Fibroblast of villous mesenchyme (primary cell): ENCODE measurements at places on chromosomes 13 and 19.

DNA sequence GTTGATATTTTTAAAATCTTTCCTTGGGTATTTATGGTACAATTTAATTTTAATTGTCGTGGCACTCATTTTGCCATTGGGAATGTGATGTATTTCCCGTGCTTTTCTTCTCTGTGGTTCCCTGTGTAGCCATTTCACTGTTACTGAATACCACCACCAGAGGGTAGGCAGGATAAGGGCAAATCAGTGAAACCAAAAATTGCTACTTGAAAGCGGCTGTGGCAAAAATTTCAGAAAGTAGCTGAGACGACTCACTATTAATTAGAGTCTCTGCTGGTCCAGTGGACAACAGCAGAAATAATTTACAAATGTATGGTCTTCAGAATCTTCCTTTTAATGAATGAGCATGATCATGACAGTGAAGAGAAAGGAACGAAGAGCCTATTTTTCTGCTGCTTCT lies 34.4 kb upstream of the MIR17HG start:
- peak; percentile 5 for DNase-seq

DNA sequence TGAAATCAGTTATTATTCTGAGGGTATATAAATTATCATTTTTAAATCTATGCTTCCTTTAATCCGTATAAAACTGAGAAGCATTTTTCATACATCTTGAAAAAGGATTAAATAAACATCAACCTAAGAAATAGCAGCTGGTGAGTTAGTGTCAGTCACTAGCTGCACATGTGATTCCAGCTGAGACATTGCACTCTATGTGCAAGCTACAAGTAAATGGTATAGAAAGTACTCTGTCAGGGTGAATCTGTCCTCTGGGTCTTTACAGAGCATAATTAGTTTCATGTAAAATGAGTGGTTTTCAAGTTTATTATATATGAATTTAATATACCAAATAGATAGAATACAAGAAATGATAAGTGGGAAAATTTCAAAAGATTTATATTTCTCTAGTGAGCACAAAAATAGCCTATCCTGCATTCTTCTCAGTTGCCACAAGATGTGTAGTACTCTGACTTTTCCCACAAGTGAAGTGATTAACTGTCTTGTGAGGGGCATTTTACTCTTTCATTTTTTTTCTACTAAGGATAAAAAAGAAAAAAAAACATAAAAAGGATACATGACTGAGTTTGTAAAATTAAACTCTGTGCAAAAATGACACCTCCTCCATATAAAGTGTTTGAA lies 1372.1 kb downstream of the PCDH9 start:
- DNase-seq: no peak

DNA sequence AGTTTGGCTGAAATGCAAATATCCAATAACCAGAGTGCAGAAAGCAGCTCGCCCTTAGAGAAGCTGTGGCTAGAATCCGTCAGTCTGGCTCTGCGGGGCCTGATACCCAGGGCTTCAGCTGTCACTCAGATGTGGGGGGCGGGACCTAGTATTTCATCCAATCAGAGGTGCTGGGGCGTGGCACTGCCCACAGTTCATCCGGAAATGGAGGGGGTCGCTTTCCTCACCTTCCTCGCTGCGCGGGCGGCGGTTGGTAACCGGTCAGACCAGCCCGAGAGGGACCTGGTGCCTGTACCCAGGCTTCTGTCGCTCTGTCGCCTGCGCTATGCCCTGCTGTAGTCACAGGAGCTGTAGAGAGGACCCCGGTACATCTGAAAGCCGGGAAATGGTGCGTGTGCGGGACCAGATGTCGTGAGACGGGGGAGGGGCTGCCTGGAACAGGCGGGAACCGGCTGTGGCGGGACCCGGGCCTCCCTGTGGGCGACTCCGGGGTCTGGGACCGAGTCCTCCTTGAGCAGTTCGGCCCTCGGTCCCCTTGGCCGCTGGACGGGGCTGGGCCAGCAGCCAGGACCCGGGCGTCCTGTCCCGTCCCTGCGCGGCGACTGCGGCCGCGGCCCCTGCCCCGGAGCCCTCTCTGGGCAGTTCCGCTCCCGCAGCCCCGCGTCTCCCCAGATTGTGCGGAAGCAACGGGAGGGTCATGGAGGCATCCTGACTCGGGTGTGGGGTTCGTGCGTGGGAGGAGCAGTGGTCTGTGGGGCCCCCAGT lies at the start of gene ZNF700:
ZNF700 (plus strand) TSS at position 222 of the 765 bp plus-strand sequence; CDS start at position 326, 104 bp downstream.
- DNase-seq: peak; percentile 90

DNA sequence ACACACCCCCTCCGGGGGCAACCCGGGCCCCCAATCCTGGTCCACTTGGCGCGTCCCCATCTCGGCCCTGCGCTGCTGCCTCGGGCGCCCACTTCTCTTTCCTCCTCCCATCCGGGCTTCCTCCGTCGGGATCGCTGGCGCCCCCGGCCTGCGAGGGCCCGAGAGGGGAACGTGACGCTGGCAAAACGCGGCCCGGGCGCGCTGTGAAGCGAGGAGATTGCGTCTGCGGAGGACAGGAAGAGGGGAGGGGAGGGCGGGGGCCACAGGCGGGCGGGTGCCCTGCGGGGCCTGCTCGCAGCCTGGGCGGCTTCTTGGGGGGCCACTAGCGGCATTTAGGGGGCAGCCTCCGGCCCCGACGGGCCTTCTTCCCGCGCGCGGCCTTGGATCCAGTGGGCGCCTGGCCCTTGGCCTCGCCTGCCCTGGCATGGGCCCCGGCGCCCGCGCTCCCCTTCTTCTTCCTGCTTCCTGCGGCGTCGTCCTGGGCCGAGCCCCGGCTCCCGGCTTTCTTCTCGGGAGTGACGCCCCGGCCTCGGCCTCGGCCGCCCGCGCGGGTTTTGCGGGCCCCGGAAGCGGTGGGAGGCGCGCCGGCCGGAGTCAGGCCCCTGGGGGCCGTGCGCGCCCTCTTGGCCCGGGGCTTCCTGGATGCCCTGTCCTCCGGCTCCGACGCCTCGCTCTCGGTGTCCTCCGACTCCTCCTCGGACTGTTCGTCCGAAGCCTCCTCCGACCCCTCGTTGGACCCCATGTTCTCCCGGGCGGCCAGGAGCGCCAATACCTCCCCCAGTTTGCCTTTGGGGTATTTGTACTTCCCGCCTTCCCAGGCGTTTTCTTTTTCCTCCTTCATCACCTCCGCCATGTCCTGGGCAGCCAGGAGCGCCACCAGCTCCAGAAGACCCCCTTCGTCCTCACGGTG lies 2.2 kb downstream of the PNMA8B start:
- no peak for DNase-seq

DNA sequence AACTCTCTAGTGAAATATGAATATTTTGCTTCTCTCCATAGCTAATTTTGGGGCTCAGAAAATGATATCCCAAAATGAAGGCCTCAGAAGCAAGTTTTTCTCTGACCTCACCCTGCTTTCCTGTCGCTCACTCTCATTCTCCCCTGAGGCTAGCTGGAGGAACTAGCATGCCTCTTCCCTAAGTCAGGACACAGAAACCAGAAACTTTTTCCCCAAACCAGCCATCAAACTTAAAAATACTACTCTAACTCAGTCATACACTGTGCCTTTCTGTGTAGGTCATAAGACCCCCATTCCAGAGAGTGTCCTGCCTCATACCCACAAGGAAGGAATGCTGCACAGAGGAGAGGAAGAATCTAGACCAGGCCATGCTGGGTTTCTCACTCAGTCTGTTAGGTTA lies 329.6 kb downstream of the PCDH20 start:
- no peak for DNase-seq

- no peak for DNase-seq
These were observed 258.2 kb upstream of the STARD13 start for GRCh38 chr13:33543631-33544265.

- DNase-seq: no peak
These were observed 6.8 kb downstream of the PCDH17 start for GRCh38 chr13:57638186-57638890.

- no peak for DNase-seq
These were observed 430 bp downstream of the MAP4K1 start for GRCh38 chr19:38617283-38617763.

- no peak for DNase-seq
These were observed 1.3 kb downstream of the OSCAR start for GRCh38 chr19:54099190-54099902.

DNA sequence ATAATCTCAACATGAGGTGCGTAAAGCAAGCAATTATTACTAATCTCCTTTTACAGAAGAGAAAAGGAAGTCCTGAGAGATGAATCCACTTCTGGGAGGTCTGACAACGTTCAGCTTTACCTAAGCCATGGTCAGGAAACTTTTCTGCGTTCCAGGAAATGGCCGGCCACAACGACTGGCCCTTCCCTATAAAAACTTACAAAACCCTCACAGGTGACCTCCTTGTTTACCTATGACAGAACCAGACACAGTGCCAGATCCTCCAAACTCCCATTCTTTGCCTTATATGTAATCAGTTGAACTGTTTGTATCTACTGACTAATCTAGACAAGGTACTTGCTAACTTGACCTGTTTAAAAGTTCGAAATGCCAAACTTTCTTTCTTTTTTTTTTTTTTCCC lies 351.7 kb upstream of the TMTC4 start:
- DNase-seq: no peak

DNA sequence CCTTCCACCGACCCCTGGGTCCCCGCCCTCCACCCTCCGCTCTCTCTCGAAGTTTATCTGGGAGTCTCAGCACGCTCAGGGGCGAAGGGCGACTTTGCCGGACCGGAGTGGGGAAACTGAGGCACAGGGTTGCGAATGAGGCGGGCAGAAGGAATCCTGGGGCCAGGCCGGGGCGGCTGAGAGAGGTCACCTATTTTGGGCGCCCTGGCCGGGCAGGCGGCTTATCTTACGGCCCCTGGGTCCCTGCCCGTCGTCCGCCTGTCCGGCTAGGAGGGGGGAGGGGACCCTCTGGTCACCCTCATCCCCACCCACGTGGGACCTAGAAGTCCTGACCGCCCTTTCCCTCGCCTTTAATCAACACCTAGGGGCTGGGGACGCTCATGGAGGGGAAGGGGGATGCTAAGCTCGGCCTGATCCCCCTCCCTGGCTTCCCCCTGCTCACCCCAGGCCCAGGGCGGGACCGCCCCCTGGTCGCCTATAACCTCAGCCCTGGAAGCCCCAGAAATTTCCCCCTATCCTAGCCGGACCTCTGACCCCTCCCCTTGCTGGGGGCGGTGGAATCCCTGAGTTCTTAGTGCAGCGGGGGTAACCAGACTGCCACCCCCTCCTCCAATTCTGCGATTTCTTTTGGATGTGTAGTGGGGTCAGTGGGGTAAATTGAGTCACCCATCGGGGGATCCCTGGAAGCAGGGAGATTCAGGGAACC lies 556 bp downstream of the TRIP10 start:
- DNase-seq: no peak

- peak; percentile 84 for DNase-seq
These were observed 48.7 kb downstream of the LYL1 start for GRCh38 chr19:13053761-13054625.

- DNase-seq: peak; percentile 29
These were observed 3.1 kb upstream of the ZNF471 start for GRCh38 chr19:56504581-56504980.

DNA sequence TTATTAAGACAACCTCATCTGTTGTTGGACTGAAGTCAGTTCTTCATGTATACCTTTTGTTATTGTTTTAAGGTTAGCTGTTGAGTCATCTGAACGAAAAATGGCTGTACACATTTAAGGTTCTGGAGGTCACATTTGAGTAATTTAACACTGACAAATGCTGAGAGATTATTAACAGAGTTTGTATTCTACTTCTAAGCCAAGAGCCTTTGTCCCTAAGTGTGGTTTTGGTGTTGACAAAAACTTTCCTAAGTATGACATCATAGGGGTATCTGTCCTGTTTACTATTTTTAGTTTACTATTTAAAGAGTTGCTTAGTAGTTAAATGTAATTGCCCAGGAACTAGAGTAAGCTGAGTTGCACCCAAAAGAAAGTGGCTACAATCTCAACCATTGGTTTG lies 71.9 kb downstream of the CDK8 start:
- DNase-seq: peak; percentile 36

DNA sequence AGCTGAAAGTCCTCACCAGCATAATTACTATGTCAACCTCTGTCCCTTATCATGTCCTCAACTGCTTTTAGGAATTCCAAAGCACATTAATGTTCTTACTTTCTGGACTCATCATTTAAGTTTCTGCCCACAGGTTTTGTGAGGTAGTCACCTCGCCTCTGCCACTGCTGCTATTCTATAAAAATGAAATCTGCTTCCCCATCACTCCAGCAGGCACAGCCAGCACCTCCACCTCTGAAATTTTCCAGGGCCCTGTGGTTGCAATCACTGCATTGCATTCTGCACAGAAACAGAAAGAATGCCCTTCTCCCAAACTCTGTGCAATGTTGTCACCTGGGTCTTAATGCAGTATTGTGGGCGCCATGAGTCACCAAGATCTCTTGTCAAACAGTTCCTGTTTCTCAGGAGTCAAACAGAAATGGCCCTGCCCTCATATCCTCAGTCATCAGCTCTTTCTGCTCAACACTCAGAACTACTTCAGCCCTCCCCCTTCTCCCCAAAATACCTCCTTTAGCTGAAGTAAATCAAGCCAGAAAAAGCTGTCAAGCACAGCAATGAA lies 529.2 kb upstream of the NBEA start:
- peak; percentile 23 for DNase-seq

DNA sequence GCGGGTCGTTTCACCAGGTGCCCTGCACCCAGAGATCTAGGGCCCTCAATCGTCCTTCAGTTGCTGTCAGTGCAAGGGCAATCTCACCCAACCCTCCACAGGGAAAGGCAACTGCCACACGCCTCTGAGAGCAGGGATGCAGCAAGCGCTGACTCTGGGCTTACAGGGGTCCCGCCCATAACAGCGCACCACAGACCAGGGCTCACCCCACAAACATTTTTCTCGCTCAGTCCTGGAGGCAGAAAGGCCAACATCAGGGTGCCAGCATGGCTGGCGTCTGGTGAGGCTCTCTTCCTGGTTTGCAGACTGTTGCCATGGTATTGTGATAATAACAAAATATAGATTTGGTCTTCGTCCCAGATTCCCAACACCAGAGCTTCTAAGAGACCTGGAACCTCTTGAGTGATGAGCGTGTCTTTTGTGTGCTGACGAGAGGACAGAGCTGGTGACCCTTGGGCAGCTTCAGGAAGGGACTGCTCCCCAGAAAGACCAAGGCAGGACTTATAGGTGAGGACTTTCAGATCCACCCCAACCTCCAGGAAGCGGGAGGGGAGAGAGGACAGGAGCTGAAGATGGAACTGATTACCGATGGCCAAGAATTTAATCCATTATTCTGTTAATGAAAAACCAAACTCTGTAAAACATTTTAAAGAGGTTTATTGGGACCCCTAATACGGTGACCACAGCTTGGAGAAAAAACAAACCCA lies 51.3 kb downstream of the C13orf46 start:
- no peak for DNase-seq

DNA sequence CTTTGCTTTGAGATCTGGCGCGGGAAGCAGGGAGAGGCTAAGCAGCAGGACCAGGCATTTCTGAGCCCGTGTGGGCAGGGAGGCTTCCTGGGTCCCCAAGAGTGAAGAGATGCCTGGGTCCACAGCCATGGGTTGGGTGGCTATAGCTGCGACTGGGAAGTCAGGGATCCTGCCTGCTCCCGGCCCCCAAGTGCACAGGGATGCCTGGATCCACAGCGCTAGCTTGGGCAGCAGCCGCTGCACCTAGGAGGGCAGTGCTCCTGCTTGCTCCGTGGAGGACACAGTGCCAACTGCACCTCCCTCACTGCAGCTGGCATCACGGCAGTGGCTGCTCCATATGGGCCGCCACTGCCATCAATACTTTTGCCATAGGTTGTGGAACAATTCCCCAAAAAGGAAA lies 384.7 kb downstream of the PCDH9 start:
- no peak for DNase-seq

- DNase-seq: no peak
These were observed 22.1 kb downstream of the CACNA1A start for GRCh38 chr19:13484166-13484565.
